ENCODE measurements at places on chromosomes 11 and 22.

GRCh38 chr11:20451568-20451967, 64.1 kb downstream of the PRMT3 start:
- DNase-seq, result no peak

DNA sequence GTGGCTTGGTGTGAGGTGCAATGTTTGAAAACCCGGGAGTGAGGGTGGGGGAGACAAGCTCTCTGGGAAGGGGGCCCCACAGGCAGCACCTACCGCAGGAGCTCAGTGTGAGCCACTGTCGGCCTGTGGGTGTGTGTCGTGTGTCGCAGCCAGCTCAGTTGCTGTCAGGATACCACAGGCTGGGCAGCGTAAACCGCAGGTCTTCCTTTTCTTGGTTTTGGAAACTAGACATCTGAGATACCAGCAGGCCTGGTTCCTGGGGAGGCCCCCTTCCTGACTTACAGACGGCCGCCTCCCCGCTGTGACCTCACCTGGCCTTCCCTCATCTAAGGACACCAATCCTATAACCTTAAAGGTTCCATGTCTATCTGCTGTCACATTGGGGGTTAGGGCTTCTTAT, 19.4 kb downstream of the IRF7 start:
- DNase-seq, result no peak

DNA sequence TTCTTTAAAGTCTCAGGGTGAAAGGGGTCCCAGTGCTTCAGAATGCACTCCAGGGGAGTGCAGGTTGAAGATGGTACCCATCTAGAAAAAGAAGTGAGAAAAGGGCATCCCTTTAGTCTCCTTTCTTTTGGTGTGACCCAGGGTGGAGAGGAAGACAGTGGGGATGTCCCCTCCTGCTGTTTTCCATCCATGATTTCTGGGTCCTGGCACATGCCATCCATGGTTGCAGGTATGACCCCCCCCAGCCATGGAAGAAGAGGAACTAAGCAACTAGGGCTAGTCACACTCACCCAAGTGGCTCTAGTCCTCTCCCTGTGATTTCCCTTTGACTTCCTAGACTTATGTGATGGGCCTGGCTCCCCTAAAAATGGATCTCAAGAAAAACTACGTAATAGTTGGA, 15.9 kb upstream of the EI24 start:
- DNase-seq, result no peak

GRCh38 chr11:48237727-48238126, 7.2 kb upstream of the OR4X2 start:
- DNase-seq, result no peak

DNA sequence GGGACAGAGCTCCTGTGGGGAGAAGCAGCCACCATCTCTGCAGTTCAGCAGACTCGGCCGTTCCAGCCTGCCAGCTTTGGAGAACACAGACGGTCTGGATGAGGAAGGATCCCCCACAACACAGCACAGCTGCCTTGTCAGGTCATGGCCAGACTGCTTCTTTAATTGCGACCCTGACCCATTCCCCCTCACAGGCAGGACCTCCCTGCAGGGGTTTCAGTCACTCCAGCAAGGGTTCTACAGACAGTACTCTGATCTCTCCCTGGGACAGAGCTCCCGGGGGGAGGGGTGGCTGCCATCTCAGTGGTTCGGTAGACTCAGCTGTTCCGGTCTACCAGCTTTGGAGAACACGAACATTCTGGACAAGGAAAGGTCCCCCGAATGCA, 173.5 kb downstream of the TTC28 start:
- DNase-seq, result no peak

DNA sequence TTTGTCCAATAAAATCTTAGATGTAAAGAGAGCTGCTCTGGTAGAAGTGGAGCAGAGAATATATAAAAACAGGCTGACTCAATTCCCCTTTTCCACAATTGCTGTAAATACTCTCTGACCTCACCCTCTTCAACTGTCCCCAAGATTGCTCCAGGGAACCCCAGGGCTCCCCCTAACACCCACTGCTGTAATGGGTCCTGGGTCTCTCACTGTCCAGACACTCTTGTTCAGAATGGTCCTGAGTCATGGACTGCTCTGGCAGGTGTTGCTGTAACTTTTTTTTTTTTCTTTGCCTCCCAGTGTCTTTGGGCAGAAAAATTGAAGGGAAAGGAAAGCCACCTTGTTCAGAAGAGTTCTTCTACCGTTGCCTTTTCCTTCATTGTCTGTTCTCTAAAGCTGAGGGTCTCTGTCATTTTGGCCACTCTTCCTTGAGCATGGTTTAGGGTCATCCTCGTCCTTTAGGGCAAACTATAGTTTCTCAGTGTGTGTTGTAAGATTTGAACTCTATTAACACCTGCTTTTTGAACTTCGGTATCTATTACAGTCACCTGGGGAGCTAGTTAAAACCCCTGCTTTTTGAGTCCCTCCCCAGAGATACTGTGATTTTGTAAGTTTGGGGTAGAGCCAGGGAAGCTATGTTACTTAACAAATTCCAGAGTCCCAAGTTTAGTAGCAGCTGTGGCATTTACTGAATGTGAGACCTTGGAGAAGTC, 209.5 kb downstream of the NAV2 start:
- DNase-seq, result no peak

DNA sequence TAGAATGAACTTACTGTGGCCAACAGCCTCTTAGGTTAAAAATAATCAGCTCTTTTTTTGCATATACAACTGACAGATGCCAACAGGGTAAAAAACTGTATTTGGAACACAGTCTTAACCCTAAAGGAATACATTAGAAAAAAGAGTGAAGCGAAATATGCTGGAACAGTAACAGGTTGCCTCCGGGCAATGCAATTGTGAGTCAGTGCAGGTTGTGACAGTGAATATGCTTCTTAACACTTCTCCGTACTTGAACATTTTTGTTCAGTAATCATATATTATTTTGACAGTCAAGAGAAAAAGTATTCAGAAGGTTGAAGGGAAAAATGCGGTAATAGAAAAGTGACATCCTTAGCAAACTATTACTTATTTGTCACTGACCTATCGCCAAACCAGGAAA, 98.5 kb downstream of the DBX1 start:
- no peak for DNase-seq

DNA sequence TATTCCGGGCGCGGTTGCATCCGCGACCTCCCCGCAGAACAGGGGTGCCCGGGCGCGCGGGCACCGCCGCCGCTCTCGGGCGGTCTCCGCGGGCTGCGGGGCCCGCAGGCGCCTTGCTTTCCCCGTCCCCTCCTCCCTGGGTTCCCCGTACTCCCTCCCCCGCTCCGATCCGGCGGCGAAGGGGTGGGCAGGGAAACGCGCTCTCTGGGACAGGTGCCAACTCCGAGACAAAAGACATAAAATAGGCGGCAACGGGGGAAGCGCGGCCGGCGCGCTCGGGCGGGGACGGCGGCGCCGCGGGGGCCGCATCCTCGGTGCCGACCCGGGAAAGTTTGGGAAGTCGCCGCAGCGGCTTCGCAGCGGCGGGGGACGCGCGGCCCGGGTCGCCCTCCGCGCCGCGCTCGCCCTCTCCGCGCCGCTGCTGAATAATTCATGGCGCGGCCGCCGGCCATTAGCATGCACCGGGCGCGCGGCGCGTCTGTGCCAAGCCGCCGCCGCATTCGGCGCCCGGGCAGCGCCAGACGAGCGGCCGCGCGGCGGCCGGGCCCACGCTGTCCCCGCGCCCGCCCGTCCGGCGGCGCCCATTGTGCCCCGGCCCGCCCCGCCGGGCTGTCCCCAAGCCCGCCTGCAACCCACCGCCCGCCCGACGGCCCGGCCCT, 78.7 kb upstream of the PPARA start:
- peak; percentile 94 for DNase-seq

GRCh38 chr11:92702805-92703448, 266.5 kb upstream of the MTNR1B start:
- no peak for DNase-seq

GRCh38 chr22:49692499-49693225, 135.0 kb downstream of the BRD1 start:
- no peak for DNase-seq

- DNase-seq, result peak; percentile 46
Measured at GRCh38 chr11:110069158-110069737, 23.9 kb upstream of the ZC3H12C start.

GRCh38 chr22:30357236-30357570, 396 bp downstream of the CCDC157 start:
- no peak for DNase-seq

DNA sequence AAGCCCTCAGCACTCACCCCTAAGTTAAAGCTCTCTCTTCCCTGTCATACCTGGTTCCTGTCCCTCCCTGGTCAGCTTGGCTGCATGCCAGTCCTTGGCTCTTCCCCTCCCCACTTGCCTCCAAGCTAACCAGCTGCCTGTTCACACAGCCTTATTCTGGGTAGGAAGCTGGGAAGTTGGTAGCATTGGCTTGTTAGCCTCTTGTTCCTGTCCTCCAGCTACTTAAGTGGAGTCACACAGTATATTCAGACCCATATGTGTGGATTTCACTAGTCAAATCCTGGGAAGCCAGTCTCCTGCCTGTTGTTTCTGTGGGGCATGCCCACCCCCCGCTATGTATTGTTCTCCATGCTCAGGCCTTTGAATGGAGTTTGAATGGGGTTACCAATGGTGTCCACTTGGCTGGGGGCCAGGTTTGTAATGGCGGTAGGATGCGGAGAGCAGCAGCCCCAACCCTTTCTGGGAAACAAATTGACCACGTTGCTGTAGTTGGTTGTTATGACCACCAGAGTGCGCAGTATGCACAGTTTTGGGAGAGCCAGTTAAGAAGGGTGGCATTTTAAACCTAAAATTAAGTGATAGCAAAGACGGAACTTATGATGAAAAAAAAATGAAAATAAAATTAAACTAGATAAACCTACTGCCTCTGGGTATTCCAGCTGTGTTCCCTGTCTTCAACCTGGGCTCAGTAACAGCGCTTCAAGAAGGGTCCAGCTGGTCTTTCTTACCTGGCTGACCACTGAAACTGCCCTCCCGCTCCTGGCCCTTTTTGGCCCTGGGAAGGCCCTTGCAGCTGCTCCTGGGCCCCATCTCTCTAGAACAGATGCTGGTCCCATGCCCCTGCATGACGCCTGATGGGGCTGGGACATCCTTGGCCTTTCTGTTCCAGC, 10.7 kb upstream of the RPS3 start:
- peak; percentile 86 for DNase-seq

- no peak for DNase-seq
Measured at GRCh38 chr11:27468995-27469695, 3.4 kb downstream of the LGR4 start.

DNA sequence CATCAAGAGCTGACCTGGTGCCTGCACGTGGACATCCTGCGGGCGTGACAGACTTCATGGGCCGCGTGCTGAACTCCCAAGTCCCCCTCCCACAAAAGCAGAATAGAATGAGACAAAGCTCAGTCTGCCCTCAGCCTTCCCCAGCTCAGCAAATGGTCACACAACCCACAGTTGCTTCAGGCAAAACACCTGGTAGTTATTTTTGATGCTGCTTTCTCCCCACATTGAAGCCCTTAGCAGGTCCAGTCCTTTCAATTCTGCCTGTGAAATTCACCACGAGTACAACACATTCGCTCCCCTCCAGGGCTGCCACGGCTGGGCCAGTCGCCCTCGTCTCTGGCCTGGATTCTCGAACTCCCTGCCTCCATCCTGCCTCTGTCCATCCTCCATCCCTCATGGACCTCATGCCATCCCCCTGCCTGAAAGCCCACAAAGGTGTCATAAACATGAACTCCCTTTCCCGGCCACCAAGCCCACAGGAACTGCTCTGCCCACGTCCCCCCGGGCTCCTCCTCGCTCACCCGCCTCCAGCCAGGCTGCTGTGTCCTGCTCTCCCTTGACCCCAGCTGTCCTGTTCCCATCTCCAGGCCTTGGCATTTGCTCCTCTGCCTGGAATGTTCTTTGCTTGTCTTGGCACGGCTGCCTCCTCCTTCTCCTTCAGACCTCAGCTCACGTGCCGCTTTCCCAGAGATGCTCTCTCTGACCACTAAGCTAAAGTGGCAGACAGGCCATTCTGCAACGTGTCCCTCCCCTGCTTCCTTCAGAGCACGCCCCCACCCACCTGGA, 42.1 kb downstream of the SCUBE1 start:
- no peak for DNase-seq

- peak; percentile 55 for DNase-seq
Measured at GRCh38 chr11:118918128-118918685, 7.5 kb downstream of the BCL9L start.

DNA sequence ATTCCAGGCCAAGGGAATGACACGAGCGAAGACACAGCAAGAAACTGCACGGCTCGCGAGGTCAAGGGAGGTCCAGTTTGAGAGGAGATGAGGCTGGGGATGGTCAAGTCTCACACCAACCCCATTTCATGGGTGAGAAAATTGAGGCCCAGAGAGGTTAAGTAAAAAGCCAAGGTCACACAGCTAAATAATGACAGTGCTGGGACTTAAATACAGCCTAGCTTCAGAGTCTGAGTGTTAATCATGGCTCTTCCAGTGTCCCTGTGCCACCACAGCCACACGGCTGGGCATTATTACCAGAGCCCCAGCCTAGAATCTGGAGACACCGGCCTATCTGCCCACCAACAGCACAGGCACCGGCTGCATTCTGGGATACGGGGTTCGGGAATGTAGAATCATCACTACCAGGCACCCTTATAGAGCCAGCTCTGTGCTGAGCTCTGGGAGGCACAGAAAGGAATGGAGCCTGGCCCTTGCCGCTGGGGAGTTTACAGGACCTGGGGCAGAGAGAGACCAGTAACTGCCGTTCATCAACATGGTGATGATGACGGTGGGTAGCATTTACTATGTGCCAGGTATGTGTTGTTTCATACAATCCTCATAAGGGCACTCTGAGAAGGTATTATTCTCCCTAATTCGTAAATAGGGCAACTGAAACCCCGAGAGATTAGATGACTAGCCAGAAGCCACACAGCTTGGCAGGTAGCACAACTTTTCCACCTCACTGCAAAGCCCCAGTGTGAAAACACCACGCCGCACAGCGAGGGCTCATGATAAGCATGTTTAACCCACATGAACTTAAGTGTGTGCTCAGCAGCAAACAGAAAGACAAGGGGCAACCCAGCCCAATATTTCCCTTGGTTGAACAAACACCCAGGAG, 51.8 kb downstream of the CD6 start:
- no peak for DNase-seq

GRCh38 chr11:60809691-60810090, 24.6 kb downstream of the MS4A10 start:
- DNase-seq, result no peak

- DNase-seq, result no peak
Measured at GRCh38 chr11:57461841-57462489, 1.6 kb downstream of the RTN4RL2 start.

DNA sequence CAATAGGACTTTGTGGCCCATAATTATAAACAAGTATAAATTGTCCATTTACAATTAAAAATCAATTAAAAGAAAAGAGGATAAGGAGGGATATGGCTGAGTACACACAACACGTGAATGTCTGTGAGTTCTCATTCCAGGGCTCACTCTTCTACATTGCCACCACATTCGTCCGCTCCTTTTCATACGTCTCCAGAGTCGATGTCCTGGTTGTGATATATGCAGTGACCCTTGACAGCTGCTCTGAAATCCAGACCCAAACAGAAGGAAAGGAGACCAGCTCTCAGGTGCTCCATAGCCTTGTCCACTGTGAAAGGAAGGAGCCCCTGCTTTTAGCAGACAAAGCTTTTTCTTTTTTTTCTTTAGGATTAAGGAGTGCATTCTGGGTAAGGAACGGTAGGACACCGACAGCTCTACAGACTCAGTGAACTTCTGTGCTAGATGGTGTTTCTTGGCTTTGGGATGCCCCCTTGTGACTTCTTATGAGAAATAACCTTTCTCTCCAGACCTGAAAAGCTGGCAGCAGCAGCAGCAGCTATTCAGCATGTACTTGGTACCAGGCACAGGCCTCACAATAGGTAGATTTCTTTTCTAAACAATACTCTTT, 19.7 kb upstream of the DNAJB13 start:
- no peak for DNase-seq

Measured in NCI-H446 (cell line).